PC-3 (cell line): ENCODE measurements at places on chromosomes 3 and 15. TPM values are rescaled to one million over a fixed set of nuclear protein-coding genes. Genes with fewer than 3 reads are reported as not detected.

The MOBP gene
- not detected in 2 replicates for total RNA-seq

The ROPN1 gene
- not detected in 2 replicates for total RNA-seq

The GOLGA6A gene
- not detected in 2 replicates for total RNA-seq

The SCN11A gene
- total RNA-seq = not detected in 2 replicates

The SETMAR gene
- 12.8 and 17.5 TPM in 2 replicates for total RNA-seq

The PRR23C gene
- total RNA-seq = not detected in 2 replicates

The FGD5 gene
- total RNA-seq = not detected in 2 replicates

The TRAT1 gene
- not detected in 2 replicates for total RNA-seq

The CGNL1 gene
- 0.66 and 0.86 TPM in 2 replicates for total RNA-seq

The CHL1 gene
- not detected in 2 replicates for total RNA-seq
